ENCODE measurements at places on chromosomes 12 and 14. TPM values are rescaled to one million over a fixed set of nuclear protein-coding genes. Genes with fewer than 3 reads are reported as not detected.

Gene TMEM119
- not detected for total RNA-seq

Gene ANO2
- not detected for total RNA-seq

Gene MAP3K12
- 16.4 TPM for total RNA-seq

Gene CSRP2
- total RNA-seq = 21.9 TPM

Gene PLBD1
- total RNA-seq = 6.1 TPM

Gene RSRC2
- 54.8 TPM for total RNA-seq

Gene VRK1
- total RNA-seq = 24.8 TPM

Gene ANKS1B
- 0.45 TPM for total RNA-seq

Gene CLEC2D
- 0.24 TPM for total RNA-seq

Gene CEBPE
- total RNA-seq = not detected

Gene TMTC2
- total RNA-seq = 1.0 TPM

Gene EML5
- 0.45 TPM for total RNA-seq

Gene KRT6C
- not detected for total RNA-seq

Gene SLCO1C1
- total RNA-seq = not detected

Gene LRTM2
- total RNA-seq = not detected

Gene CCDC175
- not detected for total RNA-seq

Gene MYO1A
- 0.55 TPM for total RNA-seq

Gene GLT8D2
- 0.21 TPM for total RNA-seq

Gene ENTPD5
- 6.0 TPM for total RNA-seq

Gene DMAC2L
- total RNA-seq = 12.5 TPM

Gene SLC6A13
- total RNA-seq = 0.26 TPM

Gene STAB2
- not detected for total RNA-seq

Gene HOXC12
- total RNA-seq = not detected

Gene GSC
- total RNA-seq = 0.58 TPM

Gene PLD4
- total RNA-seq = 0.05 TPM

Gene FAM90A1
- 0.10 TPM for total RNA-seq

Gene RNASE1
- 0.33 TPM for total RNA-seq

Gene NFYB
- total RNA-seq = 26.9 TPM

Gene PRR4
- total RNA-seq = 1.9 TPM

Gene ACOT4
- 1.9 TPM for total RNA-seq

Gene OASL
- 4.1 TPM for total RNA-seq

Gene PCED1B
- 27.6 TPM for total RNA-seq

Gene CPM
- 5.3 TPM for total RNA-seq

Gene FOXG1
- total RNA-seq = 0.12 TPM

Gene CMKLR1
- total RNA-seq = not detected

Gene LIN7A
- total RNA-seq = 0.61 TPM

Gene HSPA2
- 40.5 TPM for total RNA-seq

Gene ALDH1L2
- total RNA-seq = 3.7 TPM

Gene GLT1D1
- not detected for total RNA-seq

Gene PKP2
- total RNA-seq = 3.6 TPM
